ENCODE measurements at places on chromosomes 5 and 9.

DNA sequence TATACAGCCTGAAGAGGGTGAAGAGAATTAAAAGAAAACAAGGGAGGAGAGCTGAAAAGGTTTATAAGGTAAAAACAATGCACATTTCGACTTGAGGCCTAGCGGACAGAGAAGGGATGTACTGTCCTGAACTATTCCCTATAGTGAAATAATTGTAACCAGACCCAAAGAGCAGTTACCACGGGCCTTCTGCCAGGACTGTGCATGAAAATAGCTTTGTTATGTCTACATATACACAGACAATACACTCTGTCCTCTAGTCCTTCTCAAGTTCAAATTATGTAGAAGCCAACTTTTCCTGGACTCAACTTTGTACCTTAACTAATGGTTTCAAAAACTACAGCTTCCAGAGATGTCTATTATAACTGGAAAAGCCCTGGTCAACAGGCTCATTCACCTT, 223.7 kb downstream of the PCSK5 start:
- no peak for DNase-seq

DNA sequence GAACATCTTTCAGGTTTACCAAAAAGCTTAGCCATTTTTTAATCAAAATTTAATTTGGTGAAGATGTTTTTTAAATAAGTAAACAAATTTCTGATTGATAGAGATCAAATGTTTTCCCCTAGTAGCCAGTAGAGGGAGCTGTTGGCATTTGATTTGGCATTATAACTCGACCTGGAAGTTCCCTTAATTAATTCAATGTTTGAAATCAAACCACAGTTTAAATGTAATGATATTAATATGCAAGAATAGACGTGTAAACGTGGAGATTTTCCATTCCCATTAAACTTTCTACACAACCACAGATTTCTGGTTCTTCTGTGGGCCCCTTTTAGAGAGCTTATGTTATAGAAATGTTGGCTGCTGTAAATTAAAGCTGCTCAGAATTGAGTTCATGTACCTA, 148.1 kb upstream of the MPDZ start:
- DNase-seq = no peak

GRCh38 chr5:96771395-96771794, 36.4 kb downstream of the ERAP1 start:
- no peak for DNase-seq

DNA sequence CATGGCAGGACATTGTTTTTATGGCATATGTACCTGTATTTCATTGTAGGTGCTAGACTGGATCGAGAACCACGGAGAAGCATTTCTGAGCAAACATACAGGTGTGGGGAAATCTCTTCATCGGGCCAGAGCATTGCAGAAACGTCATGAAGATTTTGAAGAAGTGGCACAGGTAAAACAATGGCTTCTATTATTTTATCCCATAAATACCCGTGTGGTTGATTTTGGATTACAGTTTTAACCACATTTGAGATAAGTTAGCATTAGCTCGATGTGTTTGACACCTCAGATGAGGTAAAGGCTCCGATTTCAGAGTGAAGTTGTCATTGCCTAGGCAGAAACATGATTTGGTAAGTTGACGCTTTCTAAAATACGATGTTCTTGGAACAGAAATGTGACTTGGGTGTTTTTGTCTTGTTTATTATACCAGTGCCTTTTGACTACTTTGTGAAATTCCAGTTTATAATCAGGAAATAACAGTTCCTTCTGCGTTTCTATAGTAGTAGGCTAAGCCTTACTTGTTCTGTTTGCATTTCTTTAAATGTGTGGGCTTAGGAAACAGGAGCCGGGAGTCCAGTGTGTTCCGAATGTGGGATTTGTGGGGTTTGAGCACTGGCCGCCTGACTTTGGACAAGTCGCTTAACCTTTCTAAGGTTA, 187.7 kb downstream of the TRIO start:
- DNase-seq = no peak

DNA sequence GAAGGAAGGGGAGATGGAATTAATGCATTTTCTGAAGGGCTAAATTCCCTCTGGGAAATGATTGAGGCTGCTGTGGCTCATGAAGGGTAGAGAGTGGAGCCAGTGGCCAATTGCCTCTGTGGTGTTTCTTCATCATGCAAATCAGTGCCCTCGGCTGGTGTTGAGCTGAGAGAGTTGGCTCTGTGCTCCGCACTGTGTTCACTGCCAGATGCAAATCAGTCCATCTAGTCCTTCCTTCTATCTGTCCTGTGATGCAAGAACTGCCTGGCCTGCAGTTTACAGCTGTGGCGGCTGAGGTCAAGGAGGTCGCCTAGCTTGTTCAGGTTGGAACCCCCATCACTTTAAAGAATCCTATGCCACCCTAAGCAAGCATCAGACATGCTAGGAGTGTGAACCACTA, 6.0 kb downstream of the TMEM171 start:
- DNase-seq = no peak

DNA sequence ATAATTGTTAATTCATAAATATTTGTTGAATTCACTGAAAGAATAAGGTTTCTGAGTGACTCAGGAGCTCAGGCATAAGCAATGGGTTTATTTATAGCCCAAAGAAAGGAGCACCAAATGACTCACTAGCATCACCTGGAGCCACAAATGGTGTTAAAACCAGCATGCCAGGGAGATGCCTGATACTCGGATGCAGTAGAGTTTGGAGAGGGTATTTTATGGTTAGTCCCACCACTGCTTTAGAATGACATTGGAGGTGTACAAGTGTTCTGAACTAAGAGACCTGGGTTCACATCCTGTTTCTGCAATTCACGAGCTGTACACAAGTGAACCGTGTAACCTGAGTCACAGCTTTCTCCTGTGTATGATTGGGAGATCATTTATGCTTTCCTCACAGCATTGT, 25.2 kb downstream of the CCL28 start:
- no peak for DNase-seq

DNA sequence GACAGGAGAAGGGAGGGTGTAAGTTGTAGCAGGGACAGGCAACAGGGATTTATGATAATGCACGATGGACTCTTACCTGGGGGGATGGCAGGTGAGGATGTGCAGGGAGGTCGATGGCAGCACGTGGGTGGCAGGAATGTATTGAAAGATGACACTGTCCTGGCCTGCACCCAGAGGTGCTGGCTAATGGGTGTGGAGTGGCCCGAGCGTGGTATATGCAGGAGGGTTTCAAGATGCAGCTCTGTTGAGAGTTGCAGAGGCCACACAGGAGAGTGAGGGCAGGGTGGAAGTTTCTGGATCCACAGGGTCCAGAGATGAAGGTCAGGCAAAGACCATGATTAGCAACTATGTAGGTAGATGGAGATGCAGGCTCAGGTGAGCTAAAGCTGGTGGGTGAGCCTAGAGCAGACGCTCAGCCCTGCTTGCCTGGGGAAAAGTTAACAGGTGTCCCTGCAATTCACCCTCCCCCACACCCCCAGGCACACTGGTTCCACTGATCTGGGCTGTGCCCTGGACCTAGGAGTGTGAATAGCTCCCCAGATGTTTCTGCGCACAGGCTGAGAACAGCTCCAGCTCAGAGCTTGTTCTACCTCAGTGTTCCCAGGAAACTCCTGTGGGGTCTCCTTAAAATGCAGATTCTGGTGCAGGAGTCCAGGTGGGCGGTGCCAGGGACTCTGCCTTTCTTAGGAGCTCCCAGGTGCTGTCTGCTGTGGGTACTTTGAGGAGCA, 21.5 kb upstream of the S1PR3 start:
- no peak for DNase-seq

DNA sequence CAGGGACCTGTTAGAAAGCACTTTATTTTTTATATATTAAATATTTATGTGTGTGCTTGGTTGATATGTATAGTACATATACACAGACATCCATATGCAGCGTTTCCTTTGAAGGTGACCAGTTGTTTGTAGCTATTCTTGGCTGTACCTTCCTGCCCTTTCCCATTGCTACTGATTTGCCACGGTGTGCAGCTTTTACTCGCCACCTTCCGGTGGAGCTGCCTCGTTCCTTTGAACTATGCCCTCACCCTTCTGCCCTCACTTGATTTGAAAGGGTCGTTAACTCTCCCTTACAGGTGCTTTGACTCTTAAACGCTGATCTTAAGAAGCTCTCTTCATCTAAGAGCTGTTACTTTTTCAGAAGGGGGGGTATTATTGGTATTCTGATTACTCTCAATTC, 20.5 kb downstream of the RGMB start:
- no peak for DNase-seq

DNA sequence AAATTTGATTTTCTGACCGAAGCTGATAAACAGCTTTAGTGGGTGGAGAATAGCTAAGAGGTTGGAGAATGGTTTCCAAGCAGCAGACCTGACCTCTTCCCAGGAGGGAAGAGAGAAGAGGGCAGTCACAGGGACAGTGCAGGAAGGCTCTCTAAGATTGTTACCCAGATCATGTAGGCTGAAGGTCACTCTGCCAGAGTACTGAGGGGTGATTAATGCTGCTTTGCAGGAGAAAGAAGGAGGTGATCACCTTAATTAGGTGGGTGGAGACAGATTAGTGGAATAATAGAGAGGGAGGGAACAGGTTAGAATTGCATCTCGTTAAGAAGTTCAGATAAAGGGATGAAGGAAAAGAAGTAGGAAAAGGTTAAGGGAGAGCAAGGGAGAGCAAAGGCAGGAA, 440.5 kb downstream of the BRINP1 start:
- no peak for DNase-seq

- DNase-seq = no peak
Measured at GRCh38 chr5:118126159-118126558, 862.2 kb downstream of the DTWD2 start.

GRCh38 chr9:90259311-90260246, 383.0 kb downstream of the DIRAS2 start:
- no peak for DNase-seq

DNA sequence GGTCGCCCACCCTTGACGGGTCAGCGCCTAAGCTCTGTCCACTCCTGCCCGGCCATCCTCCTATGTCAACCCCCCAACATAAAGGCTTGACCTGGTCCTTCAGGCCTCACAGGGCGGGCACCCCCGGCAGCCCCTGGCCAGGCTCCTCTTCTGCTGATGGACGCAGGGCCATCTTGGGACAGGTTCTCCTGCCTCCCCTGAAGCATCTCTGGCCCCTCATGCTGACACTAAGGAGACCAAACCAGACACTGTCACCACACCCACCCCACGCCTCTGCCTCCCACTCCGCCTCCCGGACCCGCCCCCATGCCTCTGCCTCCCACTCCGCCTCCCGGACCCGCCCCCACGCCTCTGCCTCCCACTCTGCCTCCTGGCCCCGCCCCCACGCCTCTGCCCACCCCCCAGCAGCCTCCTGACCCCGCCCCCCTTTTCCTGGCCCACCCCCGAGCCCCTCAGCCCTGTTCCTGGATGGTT, 6.8 kb downstream of the OBP2A start:
- DNase-seq = no peak

GRCh38 chr9:4838189-4838546, 45.4 kb downstream of the RCL1 start:
- DNase-seq = no peak

DNA sequence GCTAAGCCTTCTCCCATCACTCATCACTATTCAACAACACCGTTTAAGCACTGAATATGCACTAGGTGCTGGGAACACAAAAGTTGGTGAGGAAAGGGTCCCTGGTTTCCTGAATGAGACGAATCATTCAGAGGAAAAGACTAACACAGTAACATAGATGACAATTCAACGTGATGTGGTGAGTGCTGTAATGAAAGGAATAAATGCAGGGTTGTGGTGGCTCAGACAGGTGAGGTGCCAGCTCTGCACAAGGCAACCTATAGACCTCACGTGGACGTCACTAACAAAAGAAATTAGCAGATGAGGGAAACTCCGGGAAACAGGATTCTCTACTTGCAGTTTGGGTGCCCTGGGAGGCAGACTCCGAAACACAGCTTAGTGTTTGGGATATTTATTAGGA, 40.0 kb upstream of the ERBIN start:
- no peak for DNase-seq

GRCh38 chr9:14945351-14945750, 35.1 kb upstream of the FREM1 start:
- DNase-seq = no peak

GRCh38 chr9:69044240-69045219, 9.0 kb downstream of the FXN start:
- no peak for DNase-seq

DNA sequence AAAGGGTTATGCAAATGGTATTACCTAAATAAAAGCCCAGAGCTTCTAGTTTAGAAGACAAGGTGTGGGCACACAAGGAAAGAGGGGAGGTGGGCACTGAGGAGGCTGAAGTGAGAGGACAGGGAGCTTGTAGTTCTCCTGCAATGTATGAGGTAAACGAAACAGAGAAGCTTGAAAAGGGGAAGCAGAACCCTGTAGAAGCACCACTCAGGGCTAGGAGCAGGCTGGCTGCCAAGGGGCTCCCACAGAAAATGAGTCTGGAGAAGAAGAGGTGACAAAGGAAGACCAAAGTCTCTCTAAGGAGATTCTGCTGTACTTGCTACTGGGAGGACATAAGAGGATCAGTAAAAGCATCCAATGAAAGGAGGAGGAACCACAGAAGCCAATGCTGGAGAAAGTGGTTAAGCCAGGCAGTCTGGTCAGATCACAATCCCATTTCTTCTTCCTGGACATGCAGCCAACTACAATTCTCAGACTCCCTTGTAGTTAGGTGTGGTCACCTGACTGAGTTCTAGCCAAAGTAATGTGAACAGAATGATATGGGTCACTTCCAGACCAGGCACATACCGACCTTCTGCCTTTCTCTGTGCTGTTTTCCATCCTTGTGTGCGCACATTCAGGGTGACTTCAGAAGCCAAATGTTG, 174.5 kb upstream of the MAP3K1 start:
- no peak for DNase-seq

DNA sequence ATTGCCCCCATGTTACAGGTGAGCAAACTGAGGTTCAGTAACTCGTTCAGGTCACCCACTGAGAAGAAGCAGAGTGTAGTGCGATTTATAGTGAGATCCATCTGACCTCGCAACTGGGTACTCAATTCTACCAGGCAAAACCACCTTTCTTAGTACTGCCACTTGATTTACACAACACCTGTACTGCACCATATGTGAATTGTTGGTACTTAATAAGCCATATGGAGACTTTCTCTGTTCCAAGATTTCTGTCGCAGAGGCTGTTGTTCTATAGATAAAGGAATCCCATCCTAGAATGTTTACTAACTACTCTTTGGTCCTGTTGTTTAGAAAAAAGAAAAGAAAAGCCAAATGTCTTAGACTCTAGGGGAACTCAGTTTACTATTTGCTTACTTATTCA, 287.5 kb downstream of the KCTD16 start:
- DNase-seq = no peak

DNA sequence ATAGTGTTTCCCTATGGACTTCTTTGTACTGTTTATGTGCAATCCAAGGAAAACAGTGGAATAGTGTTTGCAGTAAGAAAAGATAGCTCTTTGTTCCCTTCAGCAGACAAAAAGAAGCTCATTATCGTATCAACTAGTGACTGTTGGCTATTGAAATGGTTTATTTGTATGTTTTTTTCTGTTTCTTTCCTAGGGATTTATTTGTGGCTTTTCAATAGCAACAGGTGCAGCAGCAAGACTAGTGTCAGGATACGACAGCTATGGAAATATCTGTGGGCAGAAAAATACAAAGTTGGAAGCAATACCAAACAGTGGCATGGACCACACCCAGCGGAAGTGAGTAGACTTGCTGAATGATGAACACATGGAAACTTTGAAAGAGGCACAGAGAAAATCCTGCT, 65.1 kb downstream of the SLC44A1 start:
- no peak for DNase-seq

- DNase-seq = no peak
Measured at GRCh38 chr5:37730896-37731455, 108.9 kb downstream of the GDNF start.

Measured in natural killer cell (primary cell).